ENCODE measurements at places on chromosomes 4 and X.

GRCh38 chr4:144304025-144304424 is 163.5 kb upstream of the GYPA start:
- no peak for DNase-seq

GRCh38 chrX:117838581-117839331 is 277.9 kb downstream of the KLHL13 start:
- no peak for DNase-seq

DNA sequence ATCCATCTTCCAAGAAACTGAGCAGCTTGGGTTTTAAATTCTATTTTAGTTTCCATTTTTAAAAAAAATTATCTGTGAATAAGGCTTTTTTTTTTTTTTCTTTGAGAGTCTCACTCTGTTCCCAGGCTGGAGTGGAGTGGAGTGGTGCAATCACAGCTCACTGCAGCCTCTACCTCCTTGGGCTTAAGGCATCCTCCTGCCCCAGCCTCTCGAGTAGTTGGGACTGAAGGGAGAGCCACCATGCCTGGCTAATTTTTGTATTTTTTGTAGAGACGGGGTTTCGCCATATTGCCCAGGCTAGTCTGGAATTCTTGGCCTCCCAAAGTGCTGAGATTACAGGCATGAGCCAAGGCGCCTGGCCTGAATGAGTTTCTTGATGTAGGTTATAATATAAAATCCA is 1.4 kb downstream of the ENOPH1 start:
- no peak for DNase-seq

DNA sequence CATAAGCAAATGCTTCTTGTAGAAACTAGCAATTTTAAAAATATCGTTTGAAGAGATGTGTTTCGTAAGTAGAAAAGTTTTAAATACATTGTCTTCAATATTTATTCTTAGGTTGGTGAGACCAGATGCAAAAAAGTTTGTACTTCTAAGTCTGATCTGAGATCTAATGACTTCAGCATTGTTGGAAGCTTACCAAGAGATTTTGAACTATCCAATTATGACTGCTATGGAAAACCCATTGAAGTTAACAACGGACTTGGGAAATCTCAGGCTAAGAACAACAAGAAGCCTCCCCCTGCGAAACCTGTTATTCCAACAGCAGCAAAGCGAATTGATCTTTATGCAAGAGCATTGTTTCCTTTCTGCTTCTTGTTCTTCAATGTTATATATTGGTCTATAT is 50.2 kb upstream of the GRIA2 start:
- no peak for DNase-seq

DNA sequence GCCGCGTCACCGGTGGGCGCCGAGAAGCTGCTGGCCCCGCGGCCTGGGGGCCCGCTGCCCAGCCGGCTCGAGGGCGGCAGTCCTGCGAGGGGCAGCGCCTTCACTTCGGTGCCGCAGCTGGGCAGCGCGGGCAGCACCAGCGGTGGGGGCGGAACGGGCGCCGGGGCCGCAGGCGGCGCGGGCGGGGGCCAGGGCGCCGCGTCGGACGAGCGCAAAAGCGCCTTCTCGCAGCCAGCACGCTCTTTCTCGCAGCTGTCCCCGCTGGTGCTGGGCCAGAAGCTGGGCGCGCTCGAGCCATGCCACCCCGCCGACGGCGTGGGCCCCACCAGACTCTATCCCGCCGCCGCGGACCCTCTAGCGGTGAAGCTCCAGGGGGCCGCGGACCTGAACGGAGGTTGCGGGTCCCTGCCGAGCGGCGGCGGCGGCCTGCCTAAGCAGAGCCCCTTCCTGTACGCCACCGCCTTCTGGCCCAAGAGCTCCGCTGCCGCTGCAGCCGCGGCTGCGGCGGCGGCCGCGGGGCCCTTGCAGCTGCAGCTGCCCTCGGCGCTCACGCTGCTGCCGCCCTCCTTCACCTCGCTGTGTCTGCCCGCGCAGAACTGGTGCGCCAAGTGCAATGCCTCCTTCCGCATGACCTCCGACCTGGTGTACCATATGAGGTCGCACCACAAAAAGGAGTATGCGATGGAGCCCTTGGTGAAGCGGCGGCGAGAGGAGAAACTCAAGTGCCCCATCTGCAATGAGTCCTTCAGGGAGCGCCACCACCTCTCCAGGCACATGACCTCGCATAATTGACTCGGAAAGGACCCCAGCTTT is 5.6 kb downstream of the PRDM8 start:
- DNase-seq, result no peak

GRCh38 chrX:39451046-39451445 is 646.7 kb downstream of the BCOR start:
- DNase-seq, result no peak

DNA sequence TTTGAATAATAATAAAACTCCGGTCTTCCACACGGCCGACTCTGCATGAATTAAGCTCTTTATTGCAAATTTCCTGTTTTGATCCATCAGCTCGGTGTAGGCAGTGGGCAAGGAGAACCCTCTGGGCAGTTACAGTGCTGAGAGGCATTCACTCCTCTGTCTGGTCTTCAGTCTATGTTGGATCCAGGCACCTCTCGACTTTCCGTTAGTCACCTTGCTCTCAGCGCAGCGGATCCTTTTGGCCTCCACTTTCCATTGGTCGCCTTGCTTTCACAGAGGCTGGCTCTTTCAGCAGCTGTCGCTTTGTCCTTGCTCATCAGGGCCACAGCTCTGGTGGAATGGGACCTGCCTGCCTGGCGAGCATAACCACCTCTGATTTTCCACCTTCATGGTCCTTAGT is 52.9 kb downstream of the TRMT44 start:
- no peak for DNase-seq

DNA sequence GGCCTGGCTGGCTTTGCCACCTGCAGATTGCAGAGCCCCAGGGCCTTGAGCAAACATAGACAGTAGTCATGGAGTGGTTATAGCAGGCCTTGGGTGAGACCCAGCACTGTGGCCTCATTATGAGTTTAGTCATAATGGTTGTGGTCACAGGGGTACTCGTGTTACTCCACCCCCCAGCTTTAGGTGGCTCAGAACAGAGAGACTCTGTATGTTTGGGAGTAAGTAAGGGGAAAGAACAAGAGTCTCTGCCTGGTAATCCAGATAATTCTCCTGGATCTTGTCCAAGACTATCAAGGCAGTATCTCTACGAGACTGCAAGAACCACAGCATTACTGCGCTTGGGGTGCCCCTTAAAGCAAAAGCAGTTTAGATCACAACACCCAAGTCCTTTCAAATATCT is 62.3 kb upstream of the SCRG1 start:
- DNase-seq, result no peak

DNA sequence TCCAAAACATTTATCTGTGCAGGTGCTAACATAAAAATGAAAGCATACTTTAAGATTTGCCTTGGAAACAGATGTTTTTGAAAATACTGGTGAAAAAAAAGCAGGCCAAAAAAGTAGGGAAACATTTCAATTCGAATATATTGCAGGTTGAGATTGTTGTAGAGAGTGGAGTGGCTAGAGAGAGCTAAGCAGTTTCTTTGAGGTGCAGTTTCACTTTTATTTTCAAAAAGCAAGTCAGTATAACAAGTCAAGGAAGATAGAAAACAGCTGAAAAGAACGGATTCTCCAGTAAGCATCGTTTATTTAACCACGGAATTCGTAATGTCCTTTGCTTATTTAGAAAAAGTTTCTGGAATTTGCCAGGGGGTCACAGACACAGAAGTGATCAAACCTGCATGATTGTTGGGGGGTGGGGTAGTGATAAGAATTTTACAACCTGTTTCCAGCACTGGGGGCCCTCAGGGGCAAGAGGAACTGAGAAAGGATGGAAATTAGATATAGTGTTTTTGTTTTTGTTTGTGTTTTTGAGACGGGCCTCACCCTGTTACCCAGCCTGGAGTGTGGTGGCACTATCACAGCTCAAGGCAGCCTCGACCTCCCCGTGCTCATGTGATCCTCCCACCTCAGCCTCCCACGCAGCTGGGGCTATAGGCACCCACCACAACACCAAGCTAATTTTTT is 175.0 kb downstream of the TENM3 start:
- DNase-seq, result no peak

GRCh38 chrX:14630733-14631132 is 101.4 kb downstream of the GLRA2 start:
- DNase-seq, result no peak

DNA sequence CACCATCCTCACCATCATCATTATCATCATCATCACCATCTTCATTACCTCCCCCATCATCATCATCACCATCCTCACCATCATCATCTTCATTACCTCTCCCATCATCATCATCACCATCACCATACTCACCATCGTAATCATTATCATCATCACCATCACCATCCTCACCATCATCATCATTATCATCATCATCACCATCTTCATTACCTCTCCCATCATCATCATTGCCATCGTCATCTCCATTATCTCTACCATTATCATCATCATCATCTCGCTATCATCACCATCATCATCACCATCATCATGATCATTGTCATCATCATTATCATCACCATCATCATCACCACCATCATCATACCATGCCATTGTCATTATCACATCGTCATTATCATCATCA is 362.9 kb downstream of the DHRSX start:
- DNase-seq, result no peak

DNA sequence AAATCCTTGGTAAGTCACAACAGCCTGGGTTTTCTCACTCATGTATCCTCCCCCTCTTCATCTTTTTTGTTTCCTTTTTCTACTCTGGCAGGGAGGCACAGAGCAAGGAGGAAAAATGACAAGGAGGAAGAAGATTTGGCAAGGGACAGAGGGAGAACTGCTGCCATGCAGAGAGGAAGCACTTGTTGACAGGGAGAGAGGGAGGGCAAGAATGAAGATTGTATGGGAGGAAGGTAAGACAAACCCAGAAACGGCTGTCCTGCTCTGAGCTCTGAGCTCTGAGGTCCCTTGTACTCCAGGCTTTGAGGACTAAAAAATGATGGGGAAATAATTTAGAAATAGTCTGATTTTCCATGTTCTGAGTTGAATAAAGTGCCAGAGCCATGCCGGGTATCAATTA is 123.9 kb downstream of the DCHS2 start:
- no peak for DNase-seq

DNA sequence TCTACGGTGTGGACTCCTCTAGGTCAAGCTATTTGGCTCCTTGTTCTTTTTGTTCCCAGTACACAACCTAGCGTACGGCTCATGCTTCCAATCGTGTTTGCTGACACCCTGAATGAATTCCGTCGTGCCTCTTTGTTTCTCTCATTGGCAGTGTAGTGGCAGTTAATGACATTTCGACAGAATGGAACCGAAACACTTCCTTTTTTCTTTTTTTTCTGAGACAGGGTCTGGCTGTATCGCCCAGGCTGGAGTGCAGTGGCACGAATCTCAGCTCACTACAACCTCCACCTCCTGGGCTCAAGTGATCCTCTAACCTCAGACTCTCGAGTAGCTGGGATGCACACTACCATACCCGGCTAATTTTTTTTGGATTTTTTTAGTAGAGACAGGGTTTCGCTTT is 113.3 kb upstream of the ATP6AP2 start:
- no peak for DNase-seq

- DNase-seq, result no peak
Measured at GRCh38 chrX:12390301-12390700, 252.0 kb downstream of the FRMPD4 start.

DNA sequence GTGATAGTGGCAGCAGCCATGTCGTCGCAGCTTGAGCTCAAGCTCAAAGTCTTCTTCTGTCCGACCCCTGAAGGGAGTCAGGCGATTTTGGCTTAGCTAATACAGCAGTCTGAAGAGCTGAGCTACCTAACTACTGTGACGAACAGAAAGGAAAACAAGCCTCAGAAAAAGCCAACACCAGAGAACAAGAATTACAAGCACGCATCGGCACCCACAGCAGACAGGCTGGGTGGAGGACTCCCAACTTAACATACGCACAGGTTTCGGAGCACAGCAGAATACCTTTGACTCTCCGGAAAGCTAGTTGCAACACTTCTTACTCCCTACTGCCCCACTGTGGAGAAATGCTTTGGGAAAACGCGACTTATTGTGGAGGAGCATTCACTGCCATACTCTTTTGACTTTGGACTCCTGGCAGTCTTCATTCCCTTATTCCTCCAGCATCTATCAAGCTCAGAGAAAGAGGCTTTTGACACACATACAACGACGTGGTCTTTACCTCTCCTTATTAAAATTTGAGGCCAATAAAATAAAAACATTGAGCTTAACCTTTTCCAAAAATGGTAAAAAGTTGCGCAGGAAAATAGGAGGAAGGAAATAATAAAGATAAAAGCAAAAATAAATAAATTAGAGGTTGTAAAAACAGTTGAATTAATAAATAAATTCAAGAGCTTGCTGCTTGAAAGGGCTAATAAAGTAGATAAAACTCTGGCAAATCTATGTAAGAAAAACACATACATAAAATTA is 41.3 kb upstream of the GPC3 start:
- no peak for DNase-seq

DNA sequence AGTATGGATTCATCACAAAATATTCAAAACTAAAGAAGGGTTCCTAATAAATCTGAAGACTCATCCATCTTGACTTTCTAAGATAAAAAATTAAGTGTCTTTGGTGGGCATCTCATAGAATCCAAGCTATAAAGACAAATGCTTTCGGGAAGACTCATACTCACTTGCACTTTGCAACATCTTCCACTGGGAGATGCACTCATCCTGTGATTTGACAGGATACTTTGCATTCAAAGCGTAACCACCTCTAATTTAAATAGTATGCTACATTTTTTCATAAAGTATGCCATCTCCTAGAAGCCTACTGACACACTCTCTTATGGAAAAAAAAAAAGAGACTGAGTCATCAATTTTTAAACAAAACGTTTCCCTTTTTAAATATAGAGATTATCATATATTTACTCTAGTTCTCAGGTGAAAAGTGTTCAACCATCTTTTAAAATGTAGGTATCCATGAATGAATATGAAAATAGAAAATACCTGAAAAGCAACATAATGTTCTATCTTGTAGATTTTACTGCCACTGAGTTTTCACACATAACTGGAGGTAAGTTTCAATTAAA is 119.6 kb downstream of the KLHL13 start:
- DNase-seq, result no peak

- DNase-seq, result no peak
Measured at GRCh38 chr4:152607178-152607577, 71.3 kb upstream of the FBXW7 start.

DNA sequence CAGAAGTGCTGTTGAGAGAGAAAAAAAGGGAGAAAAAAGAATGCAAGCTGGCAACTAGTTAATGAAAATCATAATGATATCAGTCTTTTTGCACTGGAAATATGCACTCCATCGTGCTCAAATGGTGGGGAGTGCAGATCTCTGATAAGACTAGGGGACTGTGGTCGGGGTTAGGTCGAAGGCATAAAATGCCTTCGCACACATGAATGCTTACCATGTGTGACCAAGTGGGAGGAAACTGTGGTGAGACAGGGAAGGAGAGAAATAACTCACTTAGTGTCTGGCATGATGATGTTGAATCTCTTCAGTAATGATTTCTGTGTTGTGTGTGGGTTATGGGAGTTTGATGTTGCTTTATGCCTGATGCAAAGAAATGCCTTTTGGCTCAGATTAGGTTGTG is 358.9 kb downstream of the FBXO8 start:
- DNase-seq, result no peak

DNA sequence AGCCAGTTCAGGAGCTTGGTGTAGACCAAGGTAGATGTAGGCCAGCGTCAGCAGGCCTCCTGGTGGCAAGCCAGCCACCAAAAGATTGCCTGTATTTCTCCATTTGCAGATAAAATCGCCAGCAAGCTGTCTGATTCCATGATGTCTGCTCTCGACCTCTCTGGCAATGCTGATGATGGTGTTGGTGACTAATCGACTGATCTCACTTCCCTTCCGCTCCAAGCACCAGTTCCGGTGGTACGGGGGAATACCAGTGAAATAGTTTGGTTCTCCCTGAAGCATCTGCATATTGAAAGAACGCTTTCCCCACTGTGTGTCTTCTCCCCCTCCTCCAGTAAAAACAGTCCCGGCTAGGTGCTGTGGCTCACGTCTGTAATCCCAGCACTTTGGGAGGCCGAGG is 30.4 kb downstream of the GNL3L start:
- no peak for DNase-seq
